ENCODE measurements at places on chromosomes 7 and 10. TPM values are rescaled to one million over a fixed set of nuclear protein-coding genes. Genes with fewer than 3 reads are reported as not detected.

GRCh38 chr10:92218569-92218968 lies 72.3 kb downstream of the CPEB3 start:
- DNase-seq: no peak

KNDC1 gene
- total RNA-seq: not detected

ALDH18A1 gene
- 88.9 TPM for total RNA-seq

- DNase-seq: no peak
Measured at GRCh38 chr7:28036696-28037095, 143.9 kb downstream of the JAZF1 start.

DNA sequence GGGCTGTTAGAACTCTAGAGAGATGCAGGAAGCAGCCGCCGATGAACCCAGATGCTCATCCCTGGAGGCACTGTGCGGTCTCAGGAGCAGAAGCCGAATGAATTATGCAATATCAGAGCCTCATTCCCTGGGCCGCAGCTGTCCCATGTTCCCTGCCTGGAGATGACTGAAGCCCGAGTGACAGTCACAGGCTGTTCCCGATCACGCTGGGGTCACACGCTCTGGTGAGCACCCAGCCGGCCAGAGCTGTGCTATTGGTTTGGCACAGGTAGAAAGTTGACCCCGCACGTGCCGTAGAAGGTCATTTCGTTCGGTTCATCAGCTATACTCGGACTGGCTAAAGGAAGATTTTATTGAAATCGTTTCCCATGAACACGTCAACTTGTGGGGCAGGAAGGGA lies 140.5 kb upstream of the SH2B2 start:
- no peak for DNase-seq

GRCh38 chr10:28304032-28304571 lies 1.2 kb upstream of the MPP7 start:
- no peak for DNase-seq

- no peak for DNase-seq
Measured at GRCh38 chr7:94115316-94115715, 111.2 kb upstream of the BET1 start.

EPDR1 gene
- total RNA-seq: 0.39 TPM

NOM1 gene
- 36.7 TPM for total RNA-seq

Data from endothelial cell of umbilical vein (primary cell).